Activated T-cell treated with anti-CD3 and anti-CD28 coated beads, Interleukin-2, amount 50 U/mL, for 4 hours (primary cell): ENCODE measurements at places on chromosomes 11 and 22. TPM values are rescaled to one million over a fixed set of nuclear protein-coding genes. Genes with fewer than 3 reads are reported as not detected.

OR51A7 gene
- total RNA-seq: not detected

UBQLN3 gene
- not detected for total RNA-seq

OR6A2 gene
- not detected for total RNA-seq

CDC42BPG gene
- 0.18 TPM for total RNA-seq

PRR5L gene
- total RNA-seq: 8.5 TPM

- no peak for DNase-seq
These were observed 20.7 kb downstream of the SYT9 start for GRCh38 chr11:7272373-7272772.

DNA sequence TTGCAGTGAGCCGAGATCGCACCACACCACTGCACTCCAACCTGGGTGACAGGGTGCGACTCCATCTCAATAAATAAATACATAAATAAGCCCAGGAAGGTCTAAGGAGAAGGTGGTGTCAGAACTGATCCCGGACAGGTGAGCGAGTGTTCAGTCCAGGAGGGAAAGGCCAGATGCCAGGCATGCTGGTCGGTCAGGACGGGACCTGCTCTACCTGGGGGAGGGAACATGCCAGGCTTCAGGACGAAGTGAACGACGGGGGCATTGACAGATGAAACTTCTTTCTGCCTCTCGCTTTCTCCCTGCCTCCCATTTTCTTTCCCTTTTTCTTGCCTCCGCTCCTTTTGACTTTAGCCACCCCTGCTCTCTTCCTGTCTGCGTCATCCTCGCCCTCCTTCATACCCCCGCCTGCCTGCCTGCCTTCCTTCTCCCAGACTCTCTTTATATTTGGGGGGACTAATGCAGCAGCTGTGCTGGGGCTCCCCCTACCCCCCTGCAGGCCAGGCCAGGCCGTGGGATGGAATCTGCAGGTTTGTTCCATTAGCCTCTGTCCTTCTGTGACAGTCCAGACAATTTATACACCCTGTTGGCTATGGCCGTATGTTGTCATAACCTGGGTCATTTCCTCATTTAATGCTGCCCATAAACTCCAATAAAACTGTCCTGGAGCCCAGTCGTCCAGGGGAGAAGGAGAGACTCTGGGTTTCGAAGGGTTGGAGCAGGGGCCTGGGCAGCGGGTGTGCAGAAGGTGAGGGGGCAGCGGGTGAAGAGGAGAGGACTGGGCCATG is 209.2 kb upstream of the TBCEL start:
- DNase-seq: no peak
